Spinal cord (tissue), 10 donors: ENCODE measurements at places on chromosomes 5 and 9. TPM values are rescaled to one million over a fixed set of nuclear protein-coding genes. Genes with fewer than 3 reads are reported as not detected.
A peak's percentile ranks its signal among the peaks of the same experiment; 100 is the strongest.

Gene SLC4A9
- 0.39 TPM for total RNA-seq

- DNase-seq, result peak; percentile 22
Measured at GRCh38 chr5:4868140-4868735, 271.9 kb upstream of the ADAMTS16 start.

DNA sequence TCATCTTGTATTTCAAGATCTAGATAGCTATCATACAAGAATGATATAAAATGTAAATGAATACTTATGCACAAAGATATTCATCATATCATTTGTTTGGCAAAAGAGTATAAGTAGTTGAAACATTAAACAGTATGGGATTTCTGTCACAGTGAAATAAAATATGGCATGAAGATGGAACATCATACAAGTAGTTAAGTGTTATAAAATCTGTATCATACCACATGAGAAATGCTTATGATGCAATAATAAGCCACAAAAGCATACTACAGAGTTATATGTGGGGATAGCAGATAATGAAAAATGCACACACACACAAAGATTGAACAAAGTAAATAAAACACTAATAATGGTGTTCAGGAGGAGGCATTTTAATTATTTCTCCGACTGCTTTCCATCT, 838.0 kb upstream of the DMAC1 start:
- DNase-seq, result no peak

Gene MLANA
- total RNA-seq, result 1.7 TPM

Gene HRH2
- 2.6 TPM for total RNA-seq

GRCh38 chr5:73312146-73312871, 136.3 kb downstream of the FOXD1 start:
- peak; percentile 59 for DNase-seq

DNA sequence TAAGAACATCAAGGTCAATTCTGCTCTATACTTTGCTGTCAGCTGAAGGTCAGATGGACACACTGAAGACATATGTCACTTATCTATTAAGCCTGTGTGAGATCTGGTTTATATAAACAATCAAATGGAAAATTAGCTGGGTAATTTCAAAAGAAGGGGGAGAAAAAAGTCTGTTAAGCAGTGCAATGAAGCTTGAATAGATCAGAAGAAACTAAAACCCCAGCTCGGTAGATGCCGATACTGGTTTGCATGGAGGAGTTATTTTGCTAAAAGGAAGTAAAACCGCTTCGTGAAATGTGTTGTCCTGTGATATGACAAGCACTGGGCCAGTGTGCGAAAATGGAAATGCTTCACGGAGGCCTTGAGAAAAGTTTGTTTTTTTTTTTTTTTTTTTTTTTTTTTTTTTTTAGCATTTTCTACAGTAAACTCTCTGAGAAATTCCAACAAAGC, 148.8 kb downstream of the MEF2C start:
- DNase-seq, result no peak

DNA sequence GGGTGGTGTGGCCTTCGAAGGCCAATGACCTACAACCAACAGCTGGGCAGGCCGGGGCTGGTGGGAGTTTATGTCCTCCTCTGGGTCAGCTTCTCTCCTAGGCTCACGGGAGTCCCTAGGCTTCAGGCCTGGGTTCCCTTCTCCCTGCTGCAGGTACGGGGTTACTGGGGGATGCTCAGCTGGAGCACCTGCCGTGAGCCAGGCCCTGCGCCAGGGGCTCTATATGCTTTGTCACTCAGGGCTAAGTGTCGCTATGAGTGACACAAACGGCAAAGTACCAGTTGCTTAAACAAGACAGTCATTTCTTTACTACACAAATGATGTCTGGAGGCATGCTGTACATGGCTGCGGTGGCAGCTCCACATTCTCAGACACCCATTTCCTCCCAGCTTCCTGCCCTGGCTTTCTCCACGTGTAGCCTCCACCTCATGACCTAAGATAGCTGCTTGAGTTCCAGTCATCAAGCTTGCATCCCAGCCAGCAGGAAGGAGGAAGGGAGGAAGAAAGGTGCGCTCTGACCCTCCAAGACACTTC, 22.5 kb upstream of the NINJ1 start:
- DNase-seq, result no peak

DNA sequence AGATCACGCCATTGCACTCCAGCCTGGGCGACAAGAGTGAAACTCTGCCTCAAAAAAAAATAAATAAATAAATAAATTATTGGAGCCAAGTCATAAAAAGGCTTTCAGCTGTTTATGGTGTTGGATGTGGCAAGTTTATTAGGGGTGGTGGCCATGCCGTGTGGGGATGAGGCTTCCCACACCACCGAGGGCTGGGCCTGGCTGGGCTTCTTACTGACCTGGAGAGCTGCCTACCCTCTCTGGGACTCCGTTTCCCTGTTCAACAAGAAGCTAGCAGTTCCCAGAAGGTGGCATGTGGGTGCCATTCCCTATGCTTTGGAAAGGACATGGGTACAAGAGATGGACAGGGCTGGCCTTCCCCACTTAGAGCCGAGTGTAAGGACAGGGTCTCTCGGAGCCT, 22.6 kb downstream of the GPRIN1 start:
- no peak for DNase-seq

DNA sequence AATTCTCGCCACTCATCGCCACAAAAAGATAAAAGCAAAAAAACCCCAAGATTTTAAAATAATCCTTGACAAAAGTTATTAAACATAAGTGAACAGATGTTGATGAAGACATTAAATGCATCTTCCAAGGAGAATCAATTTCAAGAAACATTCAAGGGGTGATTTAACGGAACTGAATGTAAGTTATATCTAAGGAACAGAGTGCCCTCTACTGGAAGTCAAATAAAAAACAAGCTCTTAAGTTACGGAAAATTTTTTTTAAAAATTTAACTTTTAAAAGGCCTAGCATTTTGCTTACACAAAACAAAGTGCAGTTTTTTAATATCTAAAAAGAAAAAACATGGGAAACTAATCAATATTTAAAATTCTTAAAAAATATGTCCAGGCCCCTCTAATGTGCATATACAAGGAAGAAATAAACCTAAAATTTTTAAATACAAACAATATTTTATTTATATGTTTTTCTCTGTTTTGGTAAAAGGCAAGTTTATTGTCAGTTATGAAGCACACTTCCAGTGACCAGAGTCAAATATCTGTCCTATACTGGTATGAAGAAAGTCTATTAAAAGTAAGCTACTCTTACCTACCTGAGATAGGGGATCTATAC, 28.0 kb downstream of the TEX10 start:
- peak; percentile 26 for DNase-seq

DNA sequence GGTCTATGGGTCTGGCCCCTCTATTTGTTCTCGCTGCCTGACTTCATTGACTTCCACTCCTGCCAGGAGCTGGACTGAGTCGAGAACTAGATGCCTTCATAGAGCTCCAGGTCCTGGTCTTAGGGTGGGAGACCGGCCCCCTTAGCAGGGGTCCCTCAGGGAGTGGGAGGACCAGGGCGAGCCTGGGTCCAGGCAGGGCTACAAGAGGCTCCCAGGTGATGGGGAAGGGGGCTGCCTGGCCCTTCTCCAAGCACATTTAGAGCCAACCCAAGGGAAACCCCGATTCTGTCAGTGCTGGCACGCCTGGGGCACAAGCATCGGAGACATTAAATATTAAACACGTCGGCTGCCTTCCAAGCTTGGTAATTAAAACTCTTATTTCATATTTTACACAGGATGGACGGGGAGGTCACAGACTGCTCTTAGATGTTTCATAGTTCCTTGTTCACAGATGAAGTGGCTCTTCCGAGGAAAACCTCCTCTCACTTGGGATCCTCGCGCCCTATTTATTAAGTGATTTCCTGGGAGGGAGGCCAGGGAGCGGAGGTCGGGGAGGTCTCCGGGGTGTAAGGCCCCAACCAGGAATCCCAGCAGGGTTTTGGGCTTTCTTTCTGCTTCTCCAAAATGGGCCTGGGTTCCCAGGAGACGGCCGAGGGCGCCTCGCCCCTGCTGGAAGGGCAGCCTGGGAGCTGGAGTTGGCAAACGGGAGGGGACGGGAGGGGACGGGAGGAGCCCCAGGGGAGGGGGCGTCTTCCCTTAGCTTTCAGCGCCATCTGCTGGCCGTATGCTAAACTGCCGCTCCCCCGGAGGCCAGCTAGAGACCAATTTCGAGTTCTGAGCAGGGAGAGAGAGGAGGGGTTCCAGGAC, 23.4 kb upstream of the ZBTB43 start:
- DNase-seq, result peak; percentile 94

GRCh38 chr5:56330167-56330566, 97.0 kb upstream of the ANKRD55 start:
- no peak for DNase-seq

DNA sequence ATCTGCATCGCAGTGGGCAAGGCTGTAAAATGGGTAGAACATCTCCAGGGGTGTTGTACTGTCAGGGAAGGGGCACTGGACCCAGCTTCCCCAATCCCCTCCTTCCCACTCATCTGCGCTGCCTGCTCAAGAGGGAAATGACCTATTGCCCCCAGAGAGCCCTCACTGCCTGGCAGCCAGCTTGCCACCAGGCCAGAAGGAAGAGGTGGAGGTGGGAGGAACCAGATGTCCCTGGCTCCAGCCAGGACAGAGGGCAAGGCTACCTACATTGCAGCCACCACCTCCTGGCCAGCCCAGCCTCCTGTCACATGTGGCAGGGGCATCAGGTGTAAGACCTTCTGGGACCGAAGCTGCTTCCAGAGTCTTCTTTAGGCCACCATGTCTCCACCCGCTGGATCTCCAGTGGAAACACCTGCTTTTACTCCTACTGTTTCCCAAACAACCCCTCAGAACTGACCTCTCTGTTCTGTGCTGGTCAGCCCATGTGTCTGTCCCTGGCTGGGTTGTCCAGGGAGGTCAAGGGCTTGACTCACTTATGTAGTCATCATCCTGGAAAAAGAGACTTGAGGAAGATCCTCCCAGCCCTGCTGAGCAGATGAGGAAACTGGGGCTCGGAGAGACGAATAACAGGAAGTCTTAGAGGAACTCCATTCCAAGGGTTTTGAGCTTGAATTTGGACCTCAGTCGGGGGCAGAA, 42.3 kb downstream of the JADE2 start:
- DNase-seq, result no peak

DNA sequence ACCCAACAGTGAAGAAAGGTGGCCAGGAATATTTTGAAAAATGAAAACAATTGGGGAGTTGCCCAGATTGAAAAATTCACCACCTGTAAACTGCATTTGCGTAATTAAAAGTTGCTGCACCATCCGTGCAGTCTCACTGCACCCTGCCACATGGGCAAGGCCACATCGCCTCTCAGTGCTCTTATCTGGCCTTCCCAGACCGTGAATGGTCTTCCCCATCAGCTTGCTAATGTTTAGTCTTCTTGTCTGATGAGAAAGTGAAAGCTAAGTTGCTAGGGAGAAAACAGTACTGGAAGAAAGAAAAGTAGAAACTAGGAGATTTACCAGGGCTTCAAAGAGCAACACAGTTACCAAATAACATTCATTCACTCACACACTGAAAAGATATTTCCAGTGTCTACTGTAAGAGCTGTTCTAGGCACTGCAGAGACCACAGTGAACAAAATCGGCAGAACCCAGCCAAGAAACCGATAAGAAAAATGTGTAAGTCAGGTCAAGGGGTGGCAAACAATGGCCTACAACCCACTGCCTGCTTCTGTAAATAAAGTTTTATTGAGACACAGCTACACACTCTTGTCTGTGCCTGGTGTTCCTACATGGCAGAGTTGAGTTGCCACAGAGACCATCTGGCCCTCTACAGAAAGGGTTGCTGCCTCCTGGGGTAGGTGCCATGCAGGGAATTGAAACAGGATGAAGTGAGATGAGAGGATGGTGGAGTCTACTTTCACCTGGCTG, 51.2 kb upstream of the CTSL start:
- DNase-seq, result no peak

Gene DBH
- total RNA-seq, result 0.50 TPM

Gene TCF7
- total RNA-seq, result 0.79 TPM

DNA sequence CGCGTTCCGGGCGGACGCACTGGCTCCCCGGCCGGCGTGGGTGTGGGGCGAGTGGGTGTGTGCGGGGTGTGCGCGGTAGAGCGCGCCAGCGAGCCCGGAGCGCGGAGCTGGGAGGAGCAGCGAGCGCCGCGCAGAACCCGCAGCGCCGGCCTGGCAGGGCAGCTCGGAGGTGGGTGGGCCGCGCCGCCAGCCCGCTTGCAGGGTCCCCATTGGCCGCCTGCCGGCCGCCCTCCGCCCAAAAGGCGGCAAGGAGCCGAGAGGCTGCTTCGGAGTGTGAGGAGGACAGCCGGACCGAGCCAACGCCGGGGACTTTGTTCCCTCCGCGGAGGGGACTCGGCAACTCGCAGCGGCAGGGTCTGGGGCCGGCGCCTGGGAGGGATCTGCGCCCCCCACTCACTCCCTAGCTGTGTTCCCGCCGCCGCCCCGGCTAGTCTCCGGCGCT, at the start of gene DAPK1:
Gene DAPK1, plus strand, starts transcription at position 264 of the 442 bp plus-strand sequence. CDS start 1,211 bp downstream, outside the sequence.
- DNase-seq, result peak; percentile 63

- DNase-seq, result no peak
Measured at GRCh38 chr9:136969774-136970173, 7.5 kb upstream of the PTGDS start.

Gene VCAN
- 473 TPM for total RNA-seq

Gene FAM221B
- total RNA-seq, result 0.06 TPM
